ENCODE measurements at places on chromosomes 2 and 18.

- DNase-seq, result no peak
Measured at GRCh38 chr2:21001225-21001946, 42.5 kb downstream of the APOB start.

DNA sequence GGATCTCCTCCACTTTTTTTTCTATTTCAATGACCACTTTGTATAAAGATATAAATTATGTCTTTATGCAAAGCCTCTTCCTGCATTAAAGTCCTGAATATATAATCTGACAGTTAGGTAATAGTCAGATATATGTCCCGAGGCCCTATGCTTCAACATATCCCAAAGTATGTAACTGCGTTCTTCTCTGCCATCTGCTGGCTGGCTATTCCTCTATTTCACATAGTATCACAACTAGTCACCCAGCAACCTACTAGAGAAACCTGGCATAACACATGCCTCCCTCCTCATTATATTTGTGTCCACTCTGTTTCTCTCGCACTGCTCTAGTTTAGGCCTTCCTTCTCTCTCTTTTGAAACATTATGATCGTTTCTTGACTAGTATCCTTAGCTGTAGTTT lies 640.8 kb downstream of the DPP10 start:
- peak; percentile 9 for DNase-seq

DNA sequence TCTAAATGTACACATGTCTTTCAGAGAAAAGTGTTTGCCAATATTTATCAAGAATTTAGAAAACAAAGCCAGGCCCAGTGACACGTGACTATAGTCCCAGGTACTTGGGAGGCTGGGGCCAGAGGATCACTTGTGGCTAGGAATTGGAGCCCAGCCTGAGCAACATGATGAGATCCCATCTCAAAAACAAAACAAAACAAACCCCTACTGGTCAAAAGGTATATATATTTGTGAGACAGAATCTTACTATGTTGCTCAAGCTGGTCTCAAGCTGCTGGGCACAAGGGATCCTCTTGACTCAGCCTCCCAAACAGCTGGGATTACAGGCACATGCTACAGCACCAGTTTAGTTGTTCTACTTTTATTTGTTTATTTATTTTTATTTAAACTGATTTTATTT lies 79.2 kb downstream of the ZDBF2 start:
- DNase-seq, result no peak

- DNase-seq, result no peak
Measured at GRCh38 chr18:43004421-43004820, 111.1 kb downstream of the RIT2 start.

DNA sequence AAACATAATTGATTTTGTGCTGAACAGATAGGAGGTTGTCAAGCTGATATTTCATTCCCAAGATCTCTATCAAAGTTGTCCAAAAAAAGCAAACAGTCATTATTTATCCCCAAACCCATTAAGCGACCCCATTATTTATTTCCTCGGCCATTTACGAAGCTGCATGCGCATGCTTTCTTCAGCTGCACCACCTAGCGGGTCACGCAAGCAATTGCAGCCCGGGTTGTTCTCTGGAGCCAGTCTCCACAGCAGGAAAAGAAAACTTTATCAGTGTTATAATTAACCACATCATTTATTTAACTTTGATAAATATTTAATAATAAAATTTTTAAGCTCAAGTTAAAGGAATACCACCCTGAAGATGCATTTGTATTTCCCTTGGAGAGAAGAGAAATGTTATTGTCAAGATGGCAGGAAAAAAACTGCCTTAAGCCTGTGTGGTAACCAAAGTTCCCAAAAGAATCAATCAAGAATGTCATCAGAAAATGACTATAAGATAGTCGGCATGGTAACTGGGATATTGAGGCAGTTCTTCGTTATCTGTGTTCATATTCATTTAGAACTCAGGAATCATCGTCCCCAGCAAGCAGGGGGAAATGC lies 304.7 kb downstream of the FBXO15 start:
- peak; percentile 34 for DNase-seq

DNA sequence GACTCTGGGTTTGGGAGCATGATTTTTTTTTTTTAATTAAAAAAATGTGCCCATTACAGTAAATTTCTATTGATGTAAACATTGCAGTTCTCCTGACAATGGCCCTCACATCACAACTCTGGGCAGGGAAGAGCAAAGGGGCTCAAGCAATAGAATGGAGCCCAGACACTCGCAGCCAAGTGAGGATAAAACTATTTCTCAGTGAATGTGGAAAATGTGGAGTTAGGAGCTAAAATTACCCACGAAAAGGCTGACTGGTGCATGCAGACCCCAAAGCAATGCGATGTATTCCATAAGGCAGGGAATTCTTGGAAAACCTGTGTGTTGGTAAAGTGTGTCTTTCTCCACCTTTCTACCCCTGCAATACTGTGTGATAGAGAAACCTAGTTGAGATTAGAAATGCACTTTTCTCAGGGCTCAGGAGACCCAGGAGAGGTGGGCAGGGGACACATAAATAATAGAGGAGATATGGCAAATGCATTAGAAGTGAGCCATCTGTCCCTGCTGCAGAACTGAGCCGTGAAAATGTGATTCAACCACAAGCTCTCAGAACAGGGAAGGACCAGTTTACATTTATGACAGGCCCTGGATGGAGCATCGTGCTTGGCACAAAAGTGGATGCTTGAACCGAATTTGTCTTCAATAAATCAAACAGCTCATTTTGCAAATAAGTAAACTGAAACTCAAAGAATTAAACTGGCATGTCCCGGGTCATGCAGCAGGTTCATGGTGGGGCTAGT lies 100.1 kb downstream of the MYCN start:
- DNase-seq, result no peak

All from NCI-H460 (cell line).